Activated T-cell treated with anti-CD3 and anti-CD28 coated beads for 1 hour (primary cell): ENCODE measurements at places on chromosomes 12 and 14.

DNA sequence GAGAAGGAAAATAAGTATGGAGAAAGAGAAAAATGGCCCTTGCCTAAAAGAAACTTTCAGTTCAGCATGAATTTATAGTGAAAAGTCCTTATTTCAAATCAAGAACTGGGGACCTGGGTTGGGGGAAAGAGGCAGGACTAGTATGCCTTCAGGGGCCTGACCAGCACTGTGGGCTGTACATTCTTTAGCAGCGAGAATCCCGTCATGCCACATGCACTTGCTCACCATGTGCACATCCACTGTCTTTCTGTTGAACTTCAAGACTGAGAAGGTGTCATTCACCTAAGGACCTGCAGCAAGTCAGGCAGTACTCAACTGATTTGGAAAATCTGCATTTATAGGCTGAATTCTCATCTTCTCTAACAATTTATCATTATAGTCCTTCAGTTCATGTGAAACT, 50.2 kb downstream of the RAB35 start:
- no peak for DNase-seq

GRCh38 chr12:97685360-97685759, 222.8 kb downstream of the RMST start:
- no peak for DNase-seq

DNA sequence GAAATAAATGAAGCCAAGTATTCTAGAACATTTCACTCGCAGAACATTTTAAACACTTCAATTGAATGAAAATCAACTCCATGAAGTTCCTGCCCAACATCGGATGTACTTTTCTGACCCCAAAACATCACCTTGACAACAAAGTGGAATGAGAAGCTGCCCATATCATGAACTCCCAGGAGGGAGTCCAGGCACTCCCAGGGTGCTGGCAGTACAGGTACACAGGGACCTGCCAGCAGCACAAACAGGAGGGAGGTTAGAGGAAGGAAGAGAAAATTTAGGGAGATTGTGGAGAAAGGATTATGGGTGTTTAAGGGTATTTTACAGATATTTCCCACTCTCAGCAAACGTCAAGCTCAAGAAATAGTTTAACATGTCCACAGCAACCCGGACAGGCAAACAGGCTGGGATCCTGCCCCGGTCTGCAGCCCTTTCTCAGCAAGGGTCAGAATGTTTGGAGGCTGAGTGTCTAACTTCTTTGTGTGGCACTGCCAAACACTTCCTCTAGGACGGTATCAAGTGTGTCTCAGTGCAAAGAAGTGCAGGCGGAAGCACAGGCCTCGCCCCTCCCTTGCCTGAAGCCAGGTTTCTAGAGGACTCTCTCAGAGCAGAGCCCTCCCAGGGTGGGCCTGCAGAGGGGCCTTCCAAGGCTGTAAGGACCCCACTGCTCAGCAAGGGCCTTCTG, 72.2 kb downstream of the SETD3 start:
- DNase-seq, result no peak

DNA sequence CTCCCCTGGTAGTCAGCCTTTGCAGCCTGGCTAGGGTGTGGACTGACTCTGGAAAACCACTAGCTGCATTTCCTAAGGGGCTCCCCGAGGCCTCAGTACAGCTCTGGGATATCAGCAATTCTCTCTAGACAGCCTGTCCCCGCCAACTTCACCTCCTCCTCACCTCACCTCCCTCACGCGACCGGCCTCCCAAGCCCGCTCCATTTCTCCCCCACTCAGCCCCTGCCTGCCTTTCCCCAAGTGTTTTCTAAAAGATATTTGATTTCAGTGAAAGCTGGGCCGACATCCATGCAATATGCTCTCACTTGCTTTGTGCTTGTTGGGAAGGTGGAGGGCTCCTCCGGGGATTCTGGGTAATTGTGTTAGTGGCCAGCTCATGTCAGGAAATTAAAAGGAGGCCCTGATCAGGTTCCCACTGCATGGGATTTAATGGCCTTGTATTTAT, 91.8 kb downstream of the ESRRB start:
- DNase-seq, result no peak

- no peak for DNase-seq
Measured at GRCh38 chr14:67618617-67619063, 1.1 kb upstream of the ARG2 start.

DNA sequence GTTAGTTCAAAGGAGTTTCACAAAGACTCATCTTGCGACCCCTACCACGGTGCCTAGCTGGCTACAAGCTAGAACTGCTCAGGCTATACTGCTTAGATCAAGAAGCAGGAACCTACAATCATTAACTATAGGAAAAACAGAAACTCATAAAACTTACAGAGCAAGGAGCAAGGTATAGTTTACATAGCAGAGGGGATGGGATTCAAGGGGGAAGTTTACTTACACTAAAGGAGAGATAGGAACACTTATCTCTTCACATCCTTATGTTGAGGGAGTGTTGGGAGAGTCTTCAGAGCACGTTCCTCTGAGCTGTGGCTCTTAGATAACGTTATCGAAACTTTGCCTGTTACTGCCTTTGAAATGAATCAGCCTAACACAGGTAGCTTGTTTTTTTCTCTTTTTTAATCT, 58.1 kb downstream of the FSCB start:
- no peak for DNase-seq

DNA sequence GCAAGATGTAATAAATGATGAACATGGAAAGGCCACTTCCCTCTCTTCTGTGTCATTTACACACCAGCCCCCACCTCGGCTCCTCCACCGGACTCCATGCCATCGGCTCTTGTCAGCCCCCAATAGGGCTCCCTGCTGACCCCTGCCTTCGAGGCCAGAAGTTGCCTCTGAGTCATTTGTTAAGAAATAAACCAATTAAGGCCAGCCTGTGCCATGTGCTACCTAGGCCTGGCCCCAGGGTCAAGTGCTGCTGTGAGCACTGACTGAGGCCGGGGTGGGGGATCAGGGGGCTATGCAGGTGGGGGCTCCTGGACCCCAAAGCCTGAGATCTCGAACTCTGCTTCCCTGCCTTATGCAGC, 53.2 kb downstream of the TESC start:
- DNase-seq, result no peak

DNA sequence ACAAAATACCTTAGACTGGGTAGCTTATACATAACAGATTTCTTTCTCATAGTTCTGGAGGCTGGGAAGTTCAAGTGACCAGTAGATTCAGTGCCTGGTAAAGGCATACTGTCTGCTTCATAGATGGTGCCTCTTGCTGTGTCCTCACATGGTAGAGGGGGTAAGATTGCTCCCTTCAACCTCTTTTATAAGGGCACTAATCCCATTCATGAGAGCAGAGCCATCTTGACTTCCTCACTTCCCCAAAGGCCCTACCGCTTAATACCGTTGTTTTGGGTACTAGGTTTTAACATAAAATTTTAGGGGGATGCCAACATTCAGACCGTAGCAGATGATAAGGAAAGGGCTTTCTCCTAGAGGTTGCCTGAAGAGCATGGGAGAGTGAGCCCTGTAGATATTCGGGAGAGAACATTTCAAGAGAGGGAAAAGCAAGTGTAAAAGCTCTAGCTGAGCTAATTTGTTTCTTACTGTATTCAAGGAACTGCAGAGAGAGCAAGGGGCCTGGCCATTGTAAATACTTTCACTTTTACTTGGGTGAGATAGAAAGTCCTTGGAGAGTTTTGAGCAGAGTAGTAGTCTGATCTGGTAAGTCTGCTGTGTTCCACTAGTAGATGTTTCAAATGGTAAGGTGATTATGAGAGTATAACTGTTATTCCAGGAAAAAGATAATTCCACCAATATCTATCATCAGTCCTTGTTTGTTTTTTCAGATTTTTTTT, 27.3 kb downstream of the FRS2 start:
- DNase-seq, result no peak

DNA sequence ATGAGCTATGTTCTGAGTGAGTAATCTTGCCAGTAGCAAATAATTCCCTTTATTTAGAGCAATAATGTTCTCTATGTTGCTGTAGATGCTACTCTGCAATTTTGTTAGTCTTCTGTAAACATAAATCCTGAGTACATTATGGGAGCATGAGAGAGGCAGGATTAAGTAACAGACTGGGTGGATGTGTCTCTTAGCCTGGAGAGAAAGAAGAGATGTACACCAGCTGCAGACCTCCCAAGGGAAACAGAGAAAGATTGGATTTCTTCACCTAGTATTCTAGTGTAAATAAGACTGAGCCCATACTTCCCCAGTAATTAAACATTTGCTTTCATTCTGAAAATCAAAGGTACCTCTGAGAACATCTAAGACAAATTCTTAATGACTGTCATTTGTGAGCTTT, 564.0 kb downstream of the TRHDE start:
- no peak for DNase-seq

DNA sequence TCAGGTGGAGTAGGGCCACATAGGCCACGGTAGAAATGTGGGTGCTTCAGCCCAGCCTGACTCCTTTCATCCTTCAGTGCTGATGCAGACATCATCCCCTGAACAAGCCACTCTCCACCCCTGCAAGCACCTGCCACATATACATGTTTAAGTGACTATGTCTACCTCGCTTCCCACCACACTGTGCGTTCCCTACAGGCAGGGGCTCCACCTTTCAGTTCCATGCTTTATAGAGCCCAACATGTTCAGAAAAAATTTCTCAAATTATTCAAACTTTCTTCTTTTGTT, 11.6 kb downstream of the SLC7A7 start:
- DNase-seq, result no peak

- no peak for DNase-seq
Measured at GRCh38 chr12:84874125-84874824, 38.3 kb downstream of the SLC6A15 start.

GRCh38 chr12:43912859-43913258, 77.0 kb downstream of the TMEM117 start:
- DNase-seq, result no peak

DNA sequence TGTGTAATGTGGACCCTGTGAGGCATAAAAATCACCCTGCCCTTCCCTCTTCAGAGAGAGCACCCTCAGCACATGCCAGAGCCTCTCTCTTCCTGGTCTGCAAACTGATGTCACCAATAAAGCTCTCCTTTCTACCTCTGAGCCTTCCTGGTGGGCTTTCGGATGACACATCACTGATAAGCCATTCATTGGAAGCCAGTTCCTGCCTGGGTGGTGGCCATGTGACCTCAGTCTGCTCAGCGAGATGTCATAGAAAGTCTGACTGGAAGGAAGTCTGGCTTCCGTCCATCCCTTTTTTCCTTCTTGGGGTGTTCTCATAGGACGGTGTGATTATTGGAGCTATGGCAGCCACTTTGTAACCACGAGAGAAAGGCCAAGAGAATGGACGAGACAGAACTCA, 95.7 kb downstream of the PIWIL1 start:
- no peak for DNase-seq

DNA sequence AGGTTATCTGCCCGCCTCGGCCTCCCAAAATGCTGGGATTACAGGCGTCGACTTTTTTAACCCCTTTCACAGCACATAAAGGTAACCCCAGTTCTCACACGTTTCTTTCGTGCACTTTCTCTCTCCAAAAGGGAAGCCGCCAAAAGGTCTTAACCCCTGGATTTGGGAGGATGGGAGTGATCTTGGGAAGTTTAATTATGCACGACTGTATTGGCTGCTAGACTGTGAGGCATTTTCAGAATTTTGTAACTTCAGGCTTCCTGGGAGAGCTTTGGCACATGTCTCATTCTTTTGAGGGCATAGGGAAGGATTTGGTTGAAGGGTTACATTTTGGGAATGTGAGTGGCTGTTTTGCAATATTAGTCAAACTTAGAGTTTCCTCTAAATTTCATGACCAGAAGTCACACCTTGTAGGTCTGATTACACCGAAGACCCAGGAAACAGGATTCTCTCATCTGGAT, 1.4 kb upstream of the SMARCC2 start:
- no peak for DNase-seq

DNA sequence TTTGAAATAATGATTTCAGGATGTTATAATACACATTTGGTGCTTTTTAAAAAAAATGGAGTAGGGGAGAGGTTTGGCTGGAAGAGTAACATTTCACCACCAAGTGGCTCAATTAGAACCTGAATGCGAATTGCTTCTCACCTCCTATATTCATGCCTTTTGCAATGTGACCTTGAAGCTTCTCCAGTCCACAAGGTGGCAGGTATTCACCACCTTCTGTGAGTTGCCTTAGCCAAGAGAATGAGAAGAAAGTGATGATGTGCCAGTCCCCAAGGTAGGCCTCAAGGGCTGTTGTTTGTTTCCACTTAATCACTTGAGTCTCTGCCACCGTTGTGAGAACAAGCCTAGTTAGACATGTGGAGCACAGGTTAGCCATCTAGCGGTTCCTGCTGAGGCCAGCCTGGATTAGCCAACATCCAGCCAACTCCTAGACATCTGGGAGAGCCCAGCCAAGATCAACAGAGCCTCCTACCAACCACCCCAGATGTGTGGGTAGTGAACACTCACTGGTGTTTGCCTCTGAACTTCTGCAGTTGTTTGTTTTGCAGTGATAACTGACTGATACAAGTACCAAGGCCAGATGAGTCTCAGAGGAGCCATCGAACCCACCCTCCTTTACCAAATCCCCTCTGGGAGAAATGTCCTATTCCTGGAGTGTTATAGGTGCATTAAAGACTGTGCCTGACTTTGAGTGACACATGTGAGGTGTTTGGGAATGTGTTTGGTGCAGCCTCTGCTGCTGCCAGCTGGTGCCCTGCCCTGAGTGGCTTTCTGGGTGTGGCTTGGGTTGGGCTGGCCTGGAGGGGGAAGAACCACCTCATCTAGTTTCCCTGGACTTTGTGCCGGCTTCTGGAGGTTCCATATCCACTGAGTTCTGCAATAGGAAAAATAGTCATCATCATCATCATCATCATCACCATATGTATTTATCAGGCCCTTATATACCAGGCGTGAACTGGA, 132.5 kb upstream of the RFLNA start:
- no peak for DNase-seq

DNA sequence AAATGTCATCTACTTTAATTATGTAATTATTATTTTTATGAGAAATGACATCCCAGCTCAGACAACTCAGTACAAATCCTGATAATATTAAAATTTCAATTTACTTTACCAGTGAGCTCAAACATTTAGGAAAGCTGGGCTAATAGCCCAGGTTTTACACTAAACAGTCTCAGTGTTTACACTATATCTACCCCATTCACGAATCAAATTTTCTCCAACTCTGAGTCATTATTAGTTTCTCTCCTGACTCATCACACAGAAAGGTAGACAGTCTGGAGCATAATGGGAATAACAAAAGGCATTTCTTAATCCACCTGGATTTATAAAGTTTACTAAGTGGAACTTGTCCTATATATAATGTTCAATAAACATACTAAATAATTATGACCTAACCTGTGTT, 5.7 kb downstream of the PAWR start:
- DNase-seq, result no peak

- DNase-seq, result no peak
Measured at GRCh38 chr12:41683513-41684240, 461.0 kb downstream of the GXYLT1 start.

DNA sequence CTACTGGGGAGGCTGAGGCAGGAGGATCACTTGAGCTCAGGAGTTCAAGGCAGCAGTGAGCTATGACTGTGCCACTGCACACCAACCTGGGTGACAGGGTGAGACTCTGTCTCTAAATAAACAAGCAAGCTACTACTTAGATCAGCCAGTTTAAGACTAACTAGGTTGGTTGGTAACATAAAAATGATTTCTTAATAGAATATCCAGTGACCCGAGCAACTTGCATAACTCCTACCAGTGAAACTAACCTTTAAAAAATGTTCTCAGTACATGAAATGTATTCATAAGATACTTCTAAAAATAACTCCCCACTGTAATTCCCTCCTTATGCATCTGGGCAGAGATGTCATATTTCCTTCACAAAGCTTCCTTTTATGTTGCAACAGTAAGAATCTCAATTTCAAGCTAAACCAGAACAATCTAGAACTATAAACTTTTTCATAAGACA, 15.9 kb downstream of the TAOK3 start:
- no peak for DNase-seq
